Activated naive CD8-positive, alpha-beta T cell treated with anti-CD3 and anti-CD28 coated beads for 36 hours (primary cell): ENCODE measurements at places on chromosomes 4 and X. TPM values are rescaled to one million over a fixed set of nuclear protein-coding genes. Genes with fewer than 3 reads are reported as not detected.
A peak's percentile ranks its signal among the peaks of the same experiment; 100 is the strongest.

Gene DOK7
- total RNA-seq: not detected

GRCh38 chr4:81722290-81722851 lies 250.7 kb upstream of the RASGEF1B start:
- H3K4me1 ChIP-seq: peaks cover 18% of the 10 kb centered on the region
- no peaks in the 10 kb centered on the region for H3K27me3 ChIP-seq
- DNase-seq: no peak
- H3K27ac ChIP-seq: no peak overlapping the region
- no peak overlapping the region for H3K4me3 ChIP-seq

- no peak overlapping the region for H3K27ac ChIP-seq
- DNase-seq: no peak
- no peak overlapping the region for H3K4me3 ChIP-seq
These were observed 151.0 kb downstream of the NHS start for GRCh38 chrX:17525762-17526555.

- H3K36me3 ChIP-seq: no peaks in the 10 kb centered on the region
- DNase-seq: no peak
- no peaks in the 10 kb centered on the region for H3K27me3 ChIP-seq
- H3K4me3 ChIP-seq: no peak overlapping the region
- no peak overlapping the region for H3K27ac ChIP-seq
- H3K4me1 ChIP-seq: no peaks in the 10 kb centered on the region
These were observed 80.8 kb downstream of the AWAT2 start for GRCh38 chrX:69968950-69969349.

Gene SYNPO2
- 0.33 TPM for total RNA-seq

DNA sequence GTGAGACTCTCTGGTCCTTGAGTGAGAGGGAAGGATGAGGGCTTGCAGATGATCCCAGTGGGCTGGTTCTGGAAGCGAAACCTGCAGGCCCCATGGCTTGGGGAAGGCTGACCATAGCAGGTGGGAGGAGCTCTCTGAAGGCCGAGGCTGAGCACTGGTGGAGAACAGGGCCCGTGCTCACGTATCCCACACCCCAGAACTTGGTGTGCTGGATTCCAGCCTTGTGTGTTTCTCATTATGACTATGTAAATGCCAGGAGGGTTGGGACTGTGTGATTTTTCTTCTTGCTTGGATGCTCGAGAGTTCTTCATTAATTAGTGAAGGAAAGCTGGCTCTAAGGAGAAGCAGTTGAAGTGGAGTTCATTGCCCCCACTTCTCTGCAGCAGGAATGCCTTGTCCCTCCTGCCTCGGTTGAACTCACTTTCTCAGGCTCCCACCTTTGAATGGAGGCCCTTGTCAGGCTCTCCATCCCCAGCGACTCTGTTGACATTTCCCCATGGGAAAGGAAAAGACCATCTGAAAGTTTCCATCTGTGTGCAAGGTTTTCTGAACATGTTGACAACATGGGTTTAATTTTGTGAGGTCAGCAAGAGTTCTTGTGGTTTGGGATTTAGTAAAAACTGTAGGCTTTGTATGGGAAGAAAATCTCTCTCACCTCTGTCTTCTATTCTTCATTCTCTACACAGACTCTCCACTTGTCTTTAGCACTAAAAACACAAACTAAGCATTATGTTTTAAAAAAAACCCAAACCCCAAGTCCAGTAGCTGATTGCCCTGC lies 57.7 kb downstream of the TBL1X start:
- H3K27ac ChIP-seq: no peak overlapping the region
- H3K36me3 ChIP-seq: peaks cover 4% of the 10 kb centered on the region
- H3K4me1 ChIP-seq: peaks cover 31% of the 10 kb centered on the region
- no peak for DNase-seq
- H3K27me3 ChIP-seq: no peaks in the 10 kb centered on the region
- no peak overlapping the region for H3K4me3 ChIP-seq

DNA sequence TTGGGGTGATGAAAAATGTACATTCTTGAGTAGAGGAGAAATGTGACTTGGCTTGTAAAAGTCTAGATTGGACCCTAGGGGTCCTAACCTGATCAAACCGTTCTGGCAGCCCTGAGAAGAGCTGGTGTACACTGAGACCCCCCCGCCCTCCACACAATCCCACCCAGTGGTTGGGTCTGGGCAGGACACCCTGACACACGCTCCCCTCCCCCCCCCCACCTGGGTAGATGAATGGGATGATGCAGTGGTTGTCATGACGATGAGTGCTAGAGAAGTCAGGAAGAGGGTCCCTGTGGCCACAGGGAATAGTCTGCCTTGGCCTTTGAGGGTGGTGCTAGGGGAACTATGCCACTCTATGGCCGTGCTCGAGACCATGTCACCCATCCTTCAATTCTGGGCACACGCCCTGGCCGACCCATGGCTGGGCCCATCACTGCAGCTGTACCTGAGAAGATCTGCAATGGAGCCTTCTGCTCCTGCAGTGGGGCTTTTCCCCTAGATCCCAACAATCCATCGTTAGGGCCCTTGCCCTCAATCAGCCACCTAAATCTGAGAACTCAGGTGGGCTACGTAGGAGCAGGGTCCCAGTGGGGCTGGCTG lies 4.4 kb downstream of the CDK16 start:
- peaks cover 20% of the 10 kb centered on the region for H3K4me1 ChIP-seq
- no peak for DNase-seq
- no peak overlapping the region for H3K27ac ChIP-seq
- H3K4me3 ChIP-seq: no peak overlapping the region
- peaks cover 20% of the 10 kb centered on the region for H3K36me3 ChIP-seq
- H3K27me3 ChIP-seq: no peaks in the 10 kb centered on the region

Gene TRIM75
- not detected for total RNA-seq

DNA sequence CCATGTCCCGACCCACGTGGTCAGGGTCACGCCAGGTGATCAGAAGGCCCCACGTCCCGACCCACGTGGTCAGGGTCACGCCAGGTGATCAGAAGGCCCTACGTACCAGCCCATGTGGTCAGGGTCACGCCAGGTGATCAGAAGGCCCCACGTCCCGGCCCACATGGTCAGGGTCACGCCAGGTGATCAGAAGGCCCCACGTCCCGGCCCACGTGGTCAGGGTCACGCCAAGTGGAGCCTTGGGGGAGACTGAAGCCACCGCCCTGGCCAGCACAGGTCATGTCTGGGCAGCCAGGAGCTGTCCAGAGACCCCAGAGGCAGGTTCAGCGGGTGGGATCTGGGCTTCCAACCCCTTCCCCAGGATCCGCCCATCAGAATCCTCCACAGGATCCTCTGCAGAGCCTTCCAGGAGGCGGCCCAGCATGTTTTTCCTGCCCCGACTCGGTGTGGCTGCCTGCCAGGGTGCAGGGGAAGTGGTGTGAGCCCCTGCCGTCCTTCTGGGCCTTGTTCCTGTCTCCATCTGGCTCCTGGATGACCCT lies 58.4 kb downstream of the FAM53A start:
- no peaks in the 10 kb centered on the region for H3K4me1 ChIP-seq
- H3K36me3 ChIP-seq: no peaks in the 10 kb centered on the region
- no peaks in the 10 kb centered on the region for H3K27me3 ChIP-seq
- no peak overlapping the region for H3K4me3 ChIP-seq
- no peak overlapping the region for H3K27ac ChIP-seq

Gene UBL4A
- total RNA-seq: 53.2 TPM

- no peaks in the 10 kb centered on the region for H3K27me3 ChIP-seq
- H3K4me3 ChIP-seq: no peak overlapping the region
- H3K36me3 ChIP-seq: peaks cover 65% of the 10 kb centered on the region
- no peak for DNase-seq
- H3K27ac ChIP-seq: no peak overlapping the region
These were observed 60.4 kb downstream of the SLC30A9 start for GRCh38 chr4:42050516-42051249.

DNA sequence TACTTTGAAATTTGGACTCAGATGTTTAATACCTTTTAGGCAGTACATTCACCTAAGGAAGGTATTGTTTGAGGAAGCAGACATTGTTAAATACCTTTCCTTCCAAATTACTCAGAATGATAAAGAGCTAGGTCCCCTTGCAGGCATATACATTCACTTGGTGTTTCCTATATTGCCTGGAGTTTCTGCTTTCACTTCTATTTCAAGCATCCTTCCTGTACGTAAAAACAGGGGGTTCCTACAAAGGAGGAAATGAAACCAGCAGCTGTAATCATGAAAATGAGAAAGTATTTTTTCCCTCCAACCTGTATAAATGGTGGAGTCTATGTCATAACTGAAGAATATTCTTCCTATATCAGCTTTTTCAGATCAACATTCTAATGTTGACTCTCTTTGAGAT lies 90.4 kb upstream of the RASGEF1B start:
- peaks cover 22% of the 10 kb centered on the region for H3K4me1 ChIP-seq
- no peaks in the 10 kb centered on the region for H3K27me3 ChIP-seq

- no peaks in the 10 kb centered on the region for H3K27me3 ChIP-seq
- no peaks in the 10 kb centered on the region for H3K36me3 ChIP-seq
- no peak overlapping the region for H3K27ac ChIP-seq
- no peak for DNase-seq
These were observed 83.1 kb downstream of the CC2D2A start for GRCh38 chr4:15552557-15553362.

Gene CABS1
- not detected for total RNA-seq

DNA sequence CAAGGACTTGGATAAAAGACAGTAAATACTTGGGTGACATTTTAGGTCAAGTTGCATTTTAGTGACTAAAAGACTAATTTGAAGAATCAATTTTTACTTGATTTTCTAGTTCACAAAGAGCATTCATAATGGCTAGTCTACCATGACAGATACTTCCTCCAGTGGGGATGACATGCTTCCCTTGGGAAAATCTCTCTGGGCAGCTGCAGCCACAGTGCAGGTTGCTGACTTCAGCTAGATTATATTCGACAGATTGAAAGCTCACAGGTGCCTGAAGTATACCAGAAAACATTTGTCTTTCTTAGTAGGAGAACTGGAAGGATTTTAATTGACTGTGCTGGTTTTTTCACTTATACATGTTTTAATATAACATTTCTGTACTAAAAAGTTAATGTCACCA lies 209.6 kb upstream of the MAGEB2 start:
- peaks cover 3% of the 10 kb centered on the region for H3K27me3 ChIP-seq
- DNase-seq: no peak
- H3K36me3 ChIP-seq: no peaks in the 10 kb centered on the region
- no peaks in the 10 kb centered on the region for H3K4me1 ChIP-seq
- no peak overlapping the region for H3K4me3 ChIP-seq

DNA sequence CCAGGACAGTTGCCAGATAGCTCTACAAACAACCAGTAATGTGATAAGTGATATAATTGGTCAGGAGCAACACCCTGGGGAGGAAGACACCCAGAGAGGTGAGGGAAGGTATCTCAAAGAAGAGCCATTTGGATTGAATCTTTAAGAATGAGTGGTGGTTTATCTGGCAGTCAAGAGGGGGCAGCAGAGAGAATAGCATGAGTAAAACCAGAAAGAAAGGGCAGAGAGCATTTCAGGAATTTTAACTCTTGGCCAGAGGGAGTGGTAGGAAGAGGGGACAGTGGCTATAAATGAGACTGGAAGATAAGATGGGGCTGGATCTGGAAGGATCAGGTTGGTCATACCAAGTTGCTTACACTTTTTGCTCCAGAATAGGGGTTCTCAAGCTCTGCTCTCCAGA lies 5.9 kb upstream of the SEPTIN6 start:
- H3K27me3 ChIP-seq: no peaks in the 10 kb centered on the region
- H3K4me1 ChIP-seq: peaks cover 2% of the 10 kb centered on the region
- no peak overlapping the region for H3K27ac ChIP-seq
- no peaks in the 10 kb centered on the region for H3K36me3 ChIP-seq

Gene FRAS1
- 0.24 TPM for total RNA-seq

Gene USP17L13
- not detected for total RNA-seq

- no peak overlapping the region for H3K4me3 ChIP-seq
- no peak overlapping the region for H3K27ac ChIP-seq
- DNase-seq: no peak
- H3K27me3 ChIP-seq: peaks cover 28% of the 10 kb centered on the region
- H3K36me3 ChIP-seq: no peaks in the 10 kb centered on the region
- H3K4me1 ChIP-seq: no peaks in the 10 kb centered on the region
These were observed 14.0 kb upstream of the FGF5 start for GRCh38 chr4:80252427-80252826.

DNA sequence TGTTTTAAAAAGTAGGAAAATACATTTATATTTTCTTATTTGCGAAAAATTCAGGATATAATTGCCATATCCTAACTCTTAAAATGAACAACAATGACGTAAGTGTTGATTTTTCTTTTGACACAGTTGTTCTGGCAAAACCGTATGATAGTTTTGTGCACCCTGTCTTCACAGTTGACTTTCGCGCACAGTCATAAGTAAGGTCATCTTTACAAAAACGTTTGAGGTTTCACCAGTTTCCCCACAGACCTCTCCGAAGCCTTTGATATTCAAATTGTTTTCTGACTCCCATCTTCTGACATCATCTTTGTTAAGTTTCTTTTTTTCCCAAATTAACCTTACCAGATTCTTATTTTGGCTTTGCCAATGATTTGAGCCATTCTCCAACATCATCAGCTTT lies 48.1 kb upstream of the ATXN3L start:
- H3K4me1 ChIP-seq: peaks cover 4% of the 10 kb centered on the region
- no peak for DNase-seq
- no peak overlapping the region for H3K4me3 ChIP-seq
- no peaks in the 10 kb centered on the region for H3K27me3 ChIP-seq
- no peaks in the 10 kb centered on the region for H3K36me3 ChIP-seq

DNA sequence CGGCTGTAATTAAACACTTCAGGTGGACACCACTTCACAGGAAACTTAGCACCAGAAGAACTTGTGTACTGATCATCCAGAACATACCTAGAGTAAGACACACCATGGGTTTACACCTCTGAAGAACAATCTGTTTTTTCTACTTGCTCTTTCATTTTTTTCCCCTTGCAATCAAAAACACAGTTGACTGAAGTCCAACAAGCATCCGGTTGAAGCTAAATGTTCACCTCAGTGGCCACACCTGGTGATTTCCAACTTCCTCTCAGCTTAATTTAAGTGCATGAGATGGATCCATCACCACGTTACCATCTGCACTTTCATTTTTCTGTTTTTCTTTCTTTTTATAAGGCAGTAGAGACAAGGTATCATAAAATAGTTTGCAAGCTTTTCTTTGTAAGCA lies 4.9 kb upstream of the TXK start:
- no peaks in the 10 kb centered on the region for H3K27me3 ChIP-seq
- no peak for DNase-seq
- H3K4me1 ChIP-seq: peaks cover 65% of the 10 kb centered on the region
- H3K4me3 ChIP-seq: peak overlapping the region; percentile 69
- peaks cover 29% of the 10 kb centered on the region for H3K36me3 ChIP-seq

GRCh38 chr4:68948985-68949384 lies 2.6 kb downstream of the UGT2A3 start:
- H3K4me1 ChIP-seq: no peaks in the 10 kb centered on the region
- H3K27ac ChIP-seq: no peak overlapping the region
- H3K27me3 ChIP-seq: no peaks in the 10 kb centered on the region
- no peaks in the 10 kb centered on the region for H3K36me3 ChIP-seq
- no peak overlapping the region for H3K4me3 ChIP-seq
- DNase-seq: no peak

- H3K4me1 ChIP-seq: peaks cover 20% of the 10 kb centered on the region
- peak overlapping the region; percentile 84 for H3K4me3 ChIP-seq
- peaks cover 18% of the 10 kb centered on the region for H3K36me3 ChIP-seq
- no peaks in the 10 kb centered on the region for H3K27me3 ChIP-seq
These were observed 591 bp upstream of the ACSL4 start for GRCh38 chrX:109733613-109734083.

GRCh38 chrX:153782313-153782712 lies 1.5 kb downstream of the SRPK3 start:
- no peak for DNase-seq
- no peaks in the 10 kb centered on the region for H3K36me3 ChIP-seq
- no peak overlapping the region for H3K4me3 ChIP-seq
- no peak overlapping the region for H3K27ac ChIP-seq
- H3K27me3 ChIP-seq: no peaks in the 10 kb centered on the region
